ENCODE measurements at places on chromosomes 5 and 9.
A peak's percentile ranks its signal among the peaks of the same experiment; 100 is the strongest.

DNA sequence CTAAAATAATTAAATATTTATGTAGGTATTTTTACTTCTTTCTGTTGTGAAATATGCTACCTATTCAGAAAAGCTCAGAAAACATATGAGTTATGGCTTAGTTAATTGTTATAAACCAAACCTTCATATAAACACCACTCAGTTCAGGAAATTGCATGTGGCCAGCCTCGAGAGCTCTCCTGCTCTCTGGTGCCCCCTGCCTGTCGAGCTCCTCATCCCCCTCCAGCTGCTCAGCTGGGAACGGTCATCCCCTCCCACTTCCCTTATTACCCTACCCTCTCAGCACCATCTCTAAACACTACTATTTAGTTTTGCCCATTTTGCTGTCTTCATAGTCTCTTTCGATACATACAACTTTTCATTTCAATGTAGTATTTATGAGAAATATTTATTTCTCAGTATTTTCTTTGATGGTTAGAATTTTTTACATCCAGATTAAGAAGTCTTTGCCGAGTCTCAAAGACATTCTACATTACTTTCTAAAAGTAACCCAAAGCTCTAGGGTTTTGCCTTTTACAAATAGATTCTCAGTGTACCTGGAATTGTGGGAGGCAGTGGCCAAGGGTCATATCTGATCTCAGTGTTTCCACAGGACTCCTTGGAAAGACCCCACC, 51.2 kb upstream of the SEMA4D start:
- peak; percentile 78 for DNase-seq

DNA sequence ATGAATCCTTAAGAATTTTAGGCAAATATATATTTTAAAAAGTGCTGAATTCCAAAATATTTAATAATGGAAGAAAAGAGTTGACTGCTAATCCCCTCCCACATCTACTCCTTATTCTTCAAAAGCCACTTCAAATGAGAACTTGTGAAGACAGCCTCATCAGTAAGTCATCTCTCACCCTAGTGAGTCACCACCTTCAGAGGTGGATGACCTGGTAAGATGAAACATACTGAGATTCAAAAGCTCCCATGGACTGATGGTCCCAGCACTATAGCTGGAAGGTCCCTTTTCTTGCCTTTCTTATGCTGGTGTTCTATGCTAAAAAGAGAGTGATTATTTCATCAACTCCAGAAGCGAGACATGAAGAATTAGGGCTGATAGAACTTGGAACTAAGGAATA, 37.8 kb upstream of the SPDL1 start:
- no peak for DNase-seq

DNA sequence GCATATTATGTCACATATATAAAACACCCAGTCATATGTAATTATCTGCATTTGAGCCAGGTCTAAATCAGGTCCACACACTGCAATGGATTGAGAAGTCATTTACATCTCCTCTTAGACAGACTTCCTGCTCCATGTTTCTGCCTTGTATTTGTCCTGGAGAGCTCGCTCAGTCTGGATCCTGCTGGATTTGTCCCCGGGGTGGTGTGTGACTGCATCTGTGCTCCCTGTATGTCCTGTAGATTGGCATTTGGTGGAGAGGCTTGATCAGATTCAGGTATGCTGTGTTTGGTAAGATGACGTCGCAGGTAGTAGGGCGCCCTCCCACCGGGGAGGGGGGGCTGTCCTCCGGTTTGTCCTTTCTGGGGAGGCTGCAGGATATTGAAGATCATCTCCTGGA, 33.6 kb upstream of the IER5L start:
- no peak for DNase-seq

- DNase-seq, result no peak
Measured at GRCh38 chr9:34996181-34996904, 6.8 kb downstream of the DNAJB5 start.
